ENCODE measurements at places on chromosomes 3 and 15.
A peak's percentile ranks its signal among the peaks of the same experiment; 100 is the strongest.

- DNase-seq, result no peak
These were observed 16.4 kb downstream of the SLCO2A1 start for GRCh38 chr3:134013280-134013679.

DNA sequence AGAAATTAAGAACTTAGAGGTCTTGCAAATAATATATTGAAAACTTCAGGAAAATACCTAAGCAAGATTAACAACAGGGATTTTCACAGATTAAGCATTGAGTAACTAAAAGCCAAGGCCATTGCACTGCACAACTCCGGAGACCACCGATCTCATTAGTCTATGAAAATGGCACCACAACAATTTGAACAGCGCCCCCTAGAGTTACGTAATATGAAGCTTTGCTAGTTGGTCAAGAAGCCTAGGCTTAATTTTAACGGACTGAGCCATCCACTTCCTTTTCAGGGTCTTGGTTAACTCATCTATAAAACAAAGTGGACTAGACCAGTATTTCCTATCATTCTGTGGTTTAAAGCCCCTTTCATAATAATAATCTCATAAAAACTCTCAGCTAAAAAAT lies 24.8 kb downstream of the TMEM212 start:
- peak; percentile 47 for DNase-seq

GRCh38 chr3:3109407-3110298 lies 521 bp downstream of the IL5RA start:
- DNase-seq, result no peak

DNA sequence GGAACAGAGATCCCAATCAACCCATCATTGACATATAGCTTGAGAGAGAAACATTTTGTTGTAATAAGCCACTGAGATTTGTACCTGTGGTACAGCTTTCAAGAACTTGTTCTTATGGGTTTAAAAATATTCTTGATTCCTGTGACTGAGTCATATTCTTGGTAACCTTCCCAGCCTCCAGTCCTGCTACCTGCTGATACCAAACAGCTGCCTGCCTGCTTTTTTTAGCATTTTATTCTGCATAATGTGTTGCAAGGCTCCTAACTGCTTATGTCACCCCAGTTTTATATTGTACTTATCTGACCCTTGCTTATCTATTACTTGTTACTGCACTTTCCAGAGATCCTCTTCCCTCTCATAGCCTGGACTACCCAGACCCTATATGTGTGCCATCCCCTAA lies 349.3 kb upstream of the SOX2 start:
- DNase-seq, result no peak

DNA sequence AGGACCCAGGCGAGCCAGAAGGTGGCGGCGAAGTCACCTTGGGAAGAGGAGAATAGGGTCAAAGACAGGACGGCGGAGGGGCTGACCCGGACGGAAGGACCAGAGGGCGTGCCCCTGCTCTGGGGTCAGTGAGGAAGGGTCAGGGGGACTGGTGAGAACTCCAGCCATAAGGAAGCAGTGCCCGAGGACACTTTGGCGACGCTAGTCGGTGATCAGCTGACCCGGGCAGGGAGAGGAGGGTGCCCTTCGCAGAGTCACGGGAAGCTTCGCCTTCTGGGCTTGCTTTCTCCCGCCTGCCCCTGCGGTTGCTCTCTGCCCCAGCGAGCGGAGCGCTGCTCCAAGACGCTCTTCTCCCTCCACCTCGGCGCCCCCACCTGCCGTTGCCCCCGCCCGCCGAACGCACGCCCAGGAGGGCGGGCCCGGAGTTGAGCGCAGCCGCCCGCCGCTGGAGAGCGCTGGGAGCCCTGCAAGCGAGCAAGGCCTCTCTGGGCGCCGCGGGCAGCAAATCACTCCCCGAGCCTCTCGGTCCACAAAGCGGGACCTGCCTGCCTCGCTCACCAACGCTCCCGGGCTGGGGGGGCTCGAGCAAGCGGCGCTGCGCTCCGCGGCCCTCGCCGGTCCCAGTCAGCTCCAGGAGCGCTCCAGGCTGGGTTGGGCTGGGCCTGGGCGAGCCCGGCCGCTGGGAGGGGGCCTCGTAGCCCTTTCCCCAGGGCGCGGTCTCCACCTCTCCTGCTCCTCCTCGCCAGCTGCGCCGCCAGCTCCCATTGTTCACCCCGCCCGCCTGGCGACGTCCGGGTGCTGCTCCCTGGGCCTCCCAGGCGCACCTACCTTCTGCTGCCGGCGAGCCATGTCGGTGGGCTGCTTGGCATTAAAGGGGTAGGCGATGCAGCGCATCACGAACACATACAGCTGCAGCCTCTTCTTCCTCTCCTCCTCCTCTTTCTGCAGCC lies 1.2 kb downstream of the CADPS start:
- DNase-seq, result no peak

GRCh38 chr3:124347418-124347817 lies 355.5 kb upstream of the ROPN1 start:
- no peak for DNase-seq

DNA sequence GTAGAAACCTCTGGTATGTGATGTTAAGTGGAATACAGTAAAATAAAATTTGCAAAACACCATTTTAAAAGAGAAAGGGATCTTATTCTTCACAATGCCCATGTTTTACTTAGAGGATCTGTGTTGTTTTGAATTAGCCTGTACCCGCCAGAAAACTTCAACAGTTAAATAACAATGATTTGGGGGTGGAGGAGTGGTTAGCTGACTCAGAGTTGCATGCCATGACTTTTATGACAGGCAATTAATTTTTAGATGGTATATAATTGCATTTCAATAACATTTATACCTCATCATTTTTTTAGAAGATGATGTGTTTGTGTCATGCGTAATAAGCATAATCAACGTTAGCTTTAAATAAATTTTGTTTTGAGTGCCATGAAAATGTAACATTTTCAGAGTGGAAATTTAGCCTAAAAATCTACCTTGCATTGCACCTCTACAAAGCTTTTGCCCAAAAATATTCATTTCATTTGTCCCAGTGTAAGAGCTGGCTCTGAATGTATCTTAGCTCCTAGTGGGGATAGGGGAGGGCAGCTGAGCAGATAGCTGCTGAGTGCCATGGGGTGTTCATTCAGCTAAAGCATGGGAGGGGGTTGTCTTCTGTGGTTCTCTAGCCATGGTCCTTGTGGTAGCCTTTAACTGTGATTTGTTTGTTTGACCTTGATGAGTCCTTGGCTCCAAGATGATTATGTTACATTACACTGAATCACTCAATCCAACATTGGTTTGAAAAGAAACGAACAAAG lies 379.8 kb downstream of the LPP start:
- no peak for DNase-seq

GRCh38 chr3:17065881-17066280 lies 181.1 kb downstream of the PLCL2 start:
- DNase-seq, result no peak
